ENCODE measurements at places on chromosomes 1 and 21.

DNA sequence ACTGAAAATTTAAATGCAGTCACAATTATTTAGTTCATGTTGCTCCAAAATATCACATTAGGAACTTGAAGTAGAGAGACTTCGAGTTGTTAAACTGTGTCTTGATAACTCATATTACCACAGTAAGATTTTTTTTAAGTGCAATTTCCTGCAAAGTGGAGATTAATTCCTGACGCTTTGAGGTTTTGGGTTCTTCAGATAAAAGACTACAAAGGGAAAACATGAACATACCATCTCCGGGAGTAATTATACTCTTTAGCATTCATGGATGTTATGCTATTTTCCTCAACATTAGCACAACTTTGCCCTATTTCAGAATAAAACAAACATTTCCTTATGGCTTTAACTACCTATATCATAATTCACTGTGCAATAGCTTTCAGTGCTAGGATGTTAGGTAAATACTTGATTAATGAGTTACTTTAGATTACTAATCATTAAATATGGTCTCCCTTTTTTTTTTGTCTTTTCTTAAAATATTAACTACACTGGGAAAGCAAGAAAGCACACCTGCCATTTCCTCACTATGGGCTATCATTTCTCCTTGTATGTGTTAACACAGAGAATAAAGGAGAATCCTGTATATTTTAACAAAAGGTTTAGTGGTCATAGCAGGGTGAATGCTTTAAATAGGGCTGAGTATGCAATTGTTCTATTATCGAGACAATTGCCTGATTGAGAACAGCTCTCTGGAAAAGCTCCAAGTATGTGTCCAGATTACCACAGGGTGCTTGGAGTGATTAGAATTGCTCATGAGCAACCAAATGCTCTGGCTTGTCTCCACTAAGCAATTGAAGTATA, 252.5 kb upstream of the C1orf105 start:
- peak; percentile 93 for DNase-seq

DNA sequence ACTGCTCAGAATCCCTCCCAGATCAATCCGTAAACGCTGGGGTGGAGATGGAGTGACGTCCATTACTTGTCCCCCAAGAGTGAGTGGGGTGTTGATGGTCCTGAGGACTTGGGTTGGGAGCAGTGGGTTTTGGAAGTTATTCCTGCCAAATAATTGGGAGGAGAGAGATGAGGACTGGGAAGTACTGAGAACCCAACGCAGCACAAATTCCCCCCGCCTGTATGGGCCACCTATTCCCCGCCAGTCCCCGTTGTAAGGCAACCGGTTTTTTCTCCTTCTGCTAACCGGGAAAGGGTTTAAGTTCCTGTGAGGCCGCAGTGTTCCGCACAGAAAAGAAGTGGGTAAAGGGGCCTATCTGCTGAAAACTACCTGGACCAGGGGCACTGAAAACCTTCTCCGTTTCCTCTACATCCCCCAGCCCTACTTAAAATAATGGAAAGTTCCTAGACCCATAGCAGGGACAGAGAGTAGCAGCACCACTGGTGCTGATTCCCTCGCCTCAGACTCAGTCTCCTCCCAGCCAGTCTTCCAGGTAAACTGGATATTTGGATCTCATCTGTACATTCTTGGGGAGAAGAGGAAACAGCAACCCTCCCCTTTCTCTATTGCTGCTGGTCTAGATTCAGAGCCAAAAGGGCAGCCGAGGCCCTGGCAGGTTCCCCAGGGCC, 738 bp downstream of the LURAP1 start:
- no peak for DNase-seq

GRCh38 chr21:16797540-16797939, 715.3 kb upstream of the CXADR start:
- no peak for DNase-seq

GRCh38 chr1:180534214-180534613, 24.6 kb upstream of the OVAAL start:
- peak; percentile 24 for DNase-seq

GRCh38 chr21:16517383-16517782, 787.6 kb downstream of the USP25 start:
- no peak for DNase-seq

DNA sequence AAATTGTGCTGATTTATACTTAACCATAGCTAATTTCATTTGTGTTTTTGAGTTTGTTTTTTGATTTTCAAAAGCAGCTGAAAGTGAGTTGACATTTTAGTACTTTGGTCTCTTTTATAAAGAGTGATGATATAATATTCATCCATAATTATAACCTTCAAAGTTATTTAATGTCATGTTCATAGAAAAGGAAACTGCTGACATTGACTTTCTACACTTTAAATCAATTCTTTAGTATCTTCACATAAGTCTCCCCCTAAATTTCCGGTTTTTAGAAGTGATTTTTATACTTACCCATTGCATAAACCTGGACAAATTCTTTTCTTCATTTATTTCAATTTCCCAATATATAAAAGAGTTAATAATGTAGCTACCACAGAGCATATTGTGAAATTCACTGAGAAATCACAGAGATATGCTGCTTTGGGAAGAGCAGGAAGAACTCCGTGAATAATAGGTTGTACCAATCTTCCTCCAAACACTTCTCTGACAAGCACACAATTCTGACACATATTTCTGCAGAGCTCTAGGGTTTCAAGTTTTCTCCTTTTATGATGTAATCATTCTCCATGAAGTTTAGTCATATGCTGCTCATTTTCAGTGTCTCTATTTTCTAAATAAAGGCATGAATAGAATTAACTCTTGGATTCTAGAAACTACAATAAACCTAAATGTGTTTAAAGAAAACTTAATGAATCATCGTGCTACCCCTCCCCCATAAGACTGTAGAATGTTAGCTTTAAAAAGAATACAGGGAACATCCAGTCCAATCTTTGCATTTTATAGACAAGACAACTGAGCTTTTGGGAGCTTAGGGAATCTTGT, 25.6 kb upstream of the CDC42BPA start:
- DNase-seq = peak; percentile 93

GRCh38 chr1:87728169-87728568, 399.5 kb downstream of the LMO4 start:
- DNase-seq = no peak

DNA sequence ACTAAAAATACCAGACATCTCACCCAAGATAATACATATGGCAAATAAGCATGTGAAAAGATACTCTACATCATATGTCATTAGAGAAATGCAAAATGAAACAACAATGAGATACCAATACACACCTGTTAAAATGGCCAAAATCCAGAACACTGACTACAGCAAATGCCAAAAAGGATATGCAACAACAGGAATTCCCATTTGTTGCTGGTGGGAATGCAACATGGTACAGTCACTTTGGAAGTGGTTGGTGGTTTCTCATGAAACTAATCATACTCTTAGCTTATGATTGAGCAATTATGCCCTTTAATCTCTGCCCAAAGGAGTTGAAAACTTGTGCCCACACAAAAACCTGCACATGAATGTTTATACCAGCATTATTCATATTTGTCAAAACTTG, 6.4 kb upstream of the RGS2 start:
- no peak for DNase-seq

- no peak for DNase-seq
Observed at GRCh38 chr21:42580076-42580792, 66.6 kb downstream of the SLC37A1 start.
